Activated CD4-positive, alpha-beta T cell treated with anti-CD3 and anti-CD28 coated beads, Interleukin-2, amount 50 U/mL, for 4 hours (primary cell): ENCODE measurements at places on chromosomes 11 and 22.
A peak's percentile ranks its signal among the peaks of the same experiment; 100 is the strongest.

DNA sequence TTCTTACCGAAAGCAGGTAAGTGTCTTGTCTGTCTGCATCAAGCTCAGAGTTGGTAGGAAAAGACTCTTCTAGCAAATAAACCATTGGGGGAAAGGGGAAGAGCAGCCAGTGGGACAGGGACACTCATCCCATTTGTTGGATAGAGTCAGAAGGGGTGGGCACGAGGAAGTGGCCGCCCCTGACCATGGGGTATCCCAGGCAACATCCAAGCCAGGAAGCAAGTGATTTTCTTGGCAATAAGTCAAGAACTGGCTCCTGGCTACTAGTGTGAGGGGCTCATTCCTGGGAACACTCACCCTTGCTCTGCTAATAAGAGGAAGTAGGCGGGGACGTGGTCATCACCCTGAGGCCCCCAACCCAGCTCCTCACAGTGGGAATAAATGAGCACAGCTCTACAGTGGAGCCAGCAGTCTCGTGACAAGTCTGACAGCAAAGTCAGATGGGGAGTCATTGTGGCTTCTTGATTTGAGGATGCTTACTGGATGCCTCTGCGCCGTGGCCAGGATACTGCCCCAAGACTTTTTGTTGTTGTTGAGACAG, 6.7 kb downstream of the SLC25A18 start:
- no peak for DNase-seq

DNA sequence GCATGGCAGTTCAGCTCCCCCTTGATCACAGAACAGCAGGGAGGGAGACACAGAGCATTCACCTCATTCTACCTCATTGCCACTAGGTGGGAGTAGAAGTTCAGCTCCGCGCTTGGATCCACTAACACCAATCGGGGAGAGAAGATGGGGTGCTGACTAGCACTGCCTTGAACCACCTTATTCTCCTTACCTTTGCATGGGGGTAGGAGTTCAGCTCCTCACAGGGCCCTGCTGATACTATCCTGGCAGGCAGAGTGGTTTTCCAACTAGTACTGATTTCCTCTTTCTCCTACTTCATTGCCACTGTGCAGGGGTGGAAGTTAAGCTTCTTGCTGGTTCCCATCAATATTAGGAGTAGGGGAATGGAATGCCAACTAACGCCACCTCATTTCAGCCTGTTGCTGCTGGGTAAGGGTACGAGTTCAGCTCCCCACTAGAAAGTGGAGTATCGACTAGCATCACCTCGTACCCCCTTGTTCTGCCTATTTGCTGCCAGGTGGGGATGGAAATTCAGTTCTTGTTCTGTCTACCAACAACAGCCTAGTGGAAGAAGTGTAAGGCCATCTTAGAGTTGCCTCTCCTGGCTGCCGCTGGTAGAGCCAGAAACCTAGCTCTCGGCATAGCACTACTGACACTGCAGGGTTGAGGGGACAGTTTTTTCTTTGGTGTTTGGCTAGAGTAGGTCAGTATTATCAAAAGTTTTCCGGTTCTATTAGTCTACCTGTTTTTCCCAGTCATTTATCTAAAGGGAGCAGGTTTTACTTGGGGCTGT, 550.9 kb upstream of the CCDC90B start:
- DNase-seq = no peak

GRCh38 chr11:11324090-11324489, 29.0 kb downstream of the CSNK2A3 start:
- no peak for DNase-seq

GRCh38 chr11:66106786-66107599, 36.9 kb downstream of the PACS1 start:
- DNase-seq = no peak

- no peak for DNase-seq
These were observed 111.7 kb downstream of the ZNF280B start for GRCh38 chr22:22396741-22397291.

- no peak for DNase-seq
These were observed 10.4 kb upstream of the ANO3 start for GRCh38 chr11:26321516-26321915.

GRCh38 chr11:113683481-113684046, 22.5 kb downstream of the TMPRSS5 start:
- DNase-seq = no peak

DNA sequence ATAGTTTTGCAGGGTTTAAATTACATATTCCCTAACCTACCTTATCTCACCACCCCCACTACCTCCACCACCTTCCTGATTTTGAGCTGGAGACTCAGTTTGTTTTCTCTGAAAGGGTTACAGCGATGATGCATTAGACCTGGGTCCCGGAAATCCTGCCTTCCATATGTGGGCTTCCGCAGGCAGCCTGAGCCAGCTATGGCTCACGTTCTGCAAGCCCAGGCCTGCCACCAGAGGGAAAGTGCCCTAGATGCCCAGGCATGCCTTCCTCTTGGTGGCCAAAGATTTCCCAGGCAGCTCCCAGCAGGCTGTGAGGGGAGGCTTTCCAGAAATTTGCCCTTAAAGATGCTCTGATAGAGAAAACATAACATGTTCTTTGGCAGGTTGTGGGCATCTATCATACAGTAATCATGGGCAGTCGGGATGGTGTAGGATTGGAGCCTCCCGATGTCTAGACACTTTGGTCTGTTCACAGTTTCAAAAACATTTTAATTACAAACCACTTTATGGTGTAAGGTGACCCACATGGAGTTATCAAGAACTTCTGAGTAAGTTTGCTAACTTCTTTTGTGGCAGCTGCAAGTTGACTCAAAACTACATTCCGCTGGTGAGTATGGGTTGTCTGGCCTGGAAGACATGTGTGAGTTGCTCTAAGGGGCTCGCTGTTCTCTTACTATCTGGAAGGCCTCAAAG, 79.3 kb downstream of the MICAL2 start:
- DNase-seq = peak; percentile 41

- no peak for DNase-seq
These were observed 28.4 kb downstream of the RASD2 start for GRCh38 chr22:35568751-35569739.
